ENCODE measurements at places on chromosomes 3 and 15. TPM values are rescaled to one million over a fixed set of nuclear protein-coding genes. Genes with fewer than 3 reads are reported as not detected.

DNA sequence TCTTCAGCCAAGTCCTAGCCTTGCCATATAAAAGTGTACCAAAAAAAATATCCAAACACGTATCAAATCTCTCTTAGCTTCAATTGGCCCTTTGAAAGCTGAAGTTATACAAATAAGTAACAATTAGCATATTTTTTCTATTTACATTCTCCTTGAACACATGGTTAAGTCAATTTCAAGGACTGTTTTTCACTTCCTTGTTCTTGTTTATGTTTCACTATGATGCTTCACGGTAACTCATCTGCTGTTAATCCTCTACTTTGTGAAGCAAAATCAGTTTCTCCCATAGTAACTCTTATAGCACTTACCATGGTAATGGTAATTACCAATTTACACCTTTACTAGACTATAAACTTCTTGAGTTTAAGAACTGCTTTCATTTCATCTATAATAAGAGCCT lies 10.6 kb upstream of the SPRED1 start:
- H3K27me3 ChIP-seq, result peaks cover 16% of the 10 kb centered on the region
- no peaks in the 10 kb centered on the region for H3K4me1 ChIP-seq
- no peak overlapping the region for H3K4me3 ChIP-seq
- H3K27ac ChIP-seq, result no peak overlapping the region

GRCh38 chr3:46065294-46065705 lies 38.0 kb upstream of the XCR1 start:
- peaks cover 52% of the 10 kb centered on the region for H3K27me3 ChIP-seq
- no peaks in the 10 kb centered on the region for H3K36me3 ChIP-seq
- peak overlapping the region; percentile 6 for H3K27ac ChIP-seq
- H3K4me1 ChIP-seq, result peaks cover 47% of the 10 kb centered on the region

The ZMYND10 gene
- total RNA-seq, result 1.8 TPM

The CSPG4 gene
- not detected for total RNA-seq

The TLR9 gene
- 0.32 TPM for total RNA-seq

DNA sequence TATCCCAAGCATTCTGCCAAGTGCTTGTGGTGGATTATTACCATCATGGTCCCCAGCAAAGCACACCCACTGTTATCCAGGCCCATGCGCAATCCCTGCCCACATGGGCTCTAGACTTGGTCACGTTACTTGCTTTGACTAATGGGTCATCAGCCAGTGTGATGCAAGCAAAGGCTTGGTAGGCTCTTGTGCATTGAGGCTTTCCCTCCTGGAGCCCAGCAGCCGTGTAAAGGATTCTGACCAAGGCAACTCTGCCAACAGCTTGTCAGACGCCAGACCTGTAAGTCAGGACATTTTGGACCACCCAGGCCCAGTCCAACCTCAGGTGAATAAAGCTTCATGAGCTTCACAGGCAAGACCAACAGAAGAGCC lies 93.9 kb downstream of the ABHD5 start:
- DNase-seq, result no peak
- H3K27ac ChIP-seq, result no peak overlapping the region
- peaks cover 4% of the 10 kb centered on the region for H3K27me3 ChIP-seq
- H3K4me1 ChIP-seq, result no peaks in the 10 kb centered on the region
- H3K4me3 ChIP-seq, result no peak overlapping the region
- H3K36me3 ChIP-seq, result no peaks in the 10 kb centered on the region
